A549 (cell line): ENCODE measurements at places on chromosomes 2 and 18.

DNA sequence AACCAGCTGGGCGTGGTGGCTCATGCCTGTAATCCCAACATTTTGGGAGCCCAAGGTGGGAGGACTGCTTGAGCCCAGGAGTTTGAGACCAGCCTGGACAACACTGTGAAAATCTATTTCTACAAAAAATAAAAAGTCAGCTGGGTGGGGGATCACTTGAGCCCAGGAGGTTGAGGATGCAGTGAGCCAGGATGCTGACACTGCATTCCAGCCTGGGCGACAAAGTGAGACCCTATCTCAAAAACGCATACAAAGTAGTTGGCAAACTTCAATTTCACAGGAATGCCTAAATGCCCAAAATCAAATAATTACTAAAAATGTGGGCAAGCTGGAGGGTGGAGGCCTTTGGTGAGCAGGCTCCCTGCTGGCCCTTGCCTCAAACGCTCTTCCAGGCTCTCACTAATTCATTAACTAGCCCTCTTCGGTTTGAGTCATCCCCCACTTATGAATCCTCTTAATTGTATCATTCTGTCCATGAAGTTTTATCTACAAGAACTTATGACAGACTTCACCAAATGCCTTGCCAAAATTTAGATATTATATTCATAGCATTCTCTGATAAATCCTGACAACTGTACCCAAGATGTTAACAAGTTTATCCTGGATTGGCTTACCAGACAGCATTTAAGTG lies 68.7 kb upstream of the ZFP36L2 start:
- no peak for DNase-seq

GRCh38 chr18:23881778-23882177 lies 132.8 kb upstream of the TTC39C start:
- DNase-seq: no peak

- DNase-seq: no peak
Measured at GRCh38 chr2:53235836-53236582, 531.6 kb upstream of the CHAC2 start.

- peak; percentile 72 for DNase-seq
Measured at GRCh38 chr2:31137211-31138036, 816 bp downstream of the GALNT14 start.

GRCh38 chr2:107414376-107414775 lies 412.3 kb upstream of the RGPD4 start:
- DNase-seq: no peak

DNA sequence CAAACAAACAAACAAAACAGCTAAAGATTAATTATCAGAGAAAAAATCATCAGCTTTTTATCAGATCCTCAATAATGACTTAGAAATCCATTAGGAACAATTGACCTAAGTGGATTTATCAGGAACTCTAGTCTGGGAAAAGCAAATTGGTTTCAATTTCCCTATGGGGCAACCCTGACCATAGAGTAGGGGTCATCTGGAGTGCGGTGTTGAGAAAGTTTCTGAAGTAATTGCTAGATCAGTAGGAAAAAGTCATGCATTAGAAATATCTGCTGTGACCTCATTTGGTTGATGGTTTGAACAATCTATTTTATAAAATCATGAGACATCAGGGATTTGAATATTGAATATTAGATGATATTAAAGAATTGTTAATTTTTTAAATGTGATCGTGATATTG lies 507.9 kb downstream of the TXNL1 start:
- no peak for DNase-seq
